ENCODE measurements at places on chromosomes 6 and 20. TPM values are rescaled to one million over a fixed set of nuclear protein-coding genes. Genes with fewer than 3 reads are reported as not detected.

The COL21A1 gene
- total RNA-seq = 0.29 TPM

The SYCP2L gene
- 0.29 TPM for total RNA-seq

- DNase-seq = no peak
These were observed 150.6 kb downstream of the GJA10 start for GRCh38 chr6:90044833-90045381.

- no peak for DNase-seq
These were observed 116.4 kb upstream of the THBS2 start for GRCh38 chr6:169370054-169370453.

DNA sequence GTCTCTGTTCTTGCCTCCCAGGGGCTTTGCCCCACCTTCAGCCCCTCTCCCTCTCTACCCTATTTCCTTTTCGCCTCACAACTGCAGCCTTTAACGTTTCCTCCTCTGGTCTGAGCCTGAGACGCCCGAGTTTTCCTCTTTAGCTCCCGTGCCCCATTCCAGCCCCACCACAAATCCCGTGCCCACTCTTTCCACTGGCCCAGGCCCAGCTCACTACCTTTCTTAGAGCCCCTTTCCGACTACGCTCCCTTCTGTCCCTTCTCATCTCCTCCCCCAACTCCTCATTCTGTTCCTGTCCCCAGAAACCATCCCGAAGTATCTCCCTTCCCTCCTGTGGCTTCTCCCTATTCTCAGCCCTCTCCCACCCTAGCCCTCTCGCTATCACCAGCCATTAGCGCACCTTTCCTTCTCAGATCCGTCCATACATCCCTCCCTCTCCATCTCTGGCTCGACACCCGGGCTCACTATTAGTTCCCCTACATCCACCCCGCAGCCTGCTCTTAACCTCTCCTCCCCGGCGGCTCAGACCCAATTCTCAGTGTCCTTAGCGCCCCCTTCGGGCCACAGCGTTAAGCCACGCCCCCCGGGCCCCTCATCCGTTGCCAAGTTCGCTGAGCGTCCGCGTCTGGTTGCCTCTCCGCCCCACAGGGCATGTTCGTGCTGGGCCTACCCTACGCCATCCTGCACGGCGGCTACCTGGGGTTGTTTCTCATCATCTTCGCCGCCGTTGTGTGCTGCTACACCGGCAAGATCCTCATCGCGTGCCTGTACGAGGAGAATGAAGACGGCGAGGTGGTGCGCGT is 2.7 kb downstream of the SLC32A1 start:
- no peak for DNase-seq
